Cardiac atrium fibroblast (primary cell): ENCODE measurements at places on chromosomes 7 and 10. TPM values are rescaled to one million over a fixed set of nuclear protein-coding genes. Genes with fewer than 3 reads are reported as not detected.

TRPV5 gene
- not detected in 2 replicates for total RNA-seq

PPP3CB gene
- 24.9 and 27.2 TPM in 2 replicates for total RNA-seq

AZGP1 gene
- not detected in 2 replicates for total RNA-seq

RASSF4 gene
- 15.3 and 18.6 TPM in 2 replicates for total RNA-seq

KLLN gene
- 0.54 and 0.97 TPM in 2 replicates for total RNA-seq

SLC16A9 gene
- 0.65 TPM in 1 of 2 replicates, not detected in the other for total RNA-seq

ABCC2 gene
- total RNA-seq: 0.32 and 0.54 TPM in 2 replicates

PON1 gene
- total RNA-seq: not detected in 2 replicates

CDK1 gene
- total RNA-seq: 12.1 and 24.8 TPM in 2 replicates

PAX4 gene
- not detected in 2 replicates for total RNA-seq

RBP3 gene
- not detected in 2 replicates for total RNA-seq
